ENCODE measurements at places on chromosomes 1 and 21.

- DNase-seq = no peak
These were observed 88.2 kb downstream of the RABGAP1L start for GRCh38 chr1:174247472-174247871.

- DNase-seq = peak; percentile 95
These were observed at the start of gene TRAPPC10 for GRCh38 chr21:44011579-44012473. Gene TRAPPC10, plus strand, starts transcription at chr21:44012309. Its CDS starts 185 bp downstream, at chr21:44012494.

- DNase-seq = no peak
These were observed 1.2 kb downstream of the SCMH1 start for GRCh38 chr1:41240781-41241353.

- DNase-seq = no peak
These were observed 207.8 kb downstream of the DENND1B start for GRCh38 chr1:197567442-197567841.

DNA sequence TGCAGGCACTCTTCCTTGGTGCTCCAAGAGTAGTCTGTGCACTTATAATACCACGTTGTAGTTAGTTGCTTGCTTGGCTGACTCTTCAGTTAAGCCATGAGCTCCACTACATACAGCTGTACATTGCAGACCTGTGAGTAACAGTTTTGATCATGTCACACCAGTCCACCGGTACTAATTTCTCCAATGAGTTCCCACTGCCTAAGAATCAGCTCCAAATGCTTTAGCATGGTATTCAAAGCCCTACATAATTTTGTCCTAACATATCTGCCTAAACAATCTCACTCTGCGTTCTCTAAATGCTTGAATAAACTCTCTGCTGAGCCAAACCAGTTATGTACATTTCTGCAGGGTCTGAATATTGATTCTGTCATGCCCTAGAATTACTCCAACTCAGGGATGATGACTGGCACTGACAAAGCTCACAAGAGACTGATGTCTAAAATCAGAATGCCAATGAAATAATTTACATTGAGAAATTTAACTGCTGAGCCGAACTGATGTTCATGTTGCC lies 200.7 kb downstream of the LHX8 start:
- no peak for DNase-seq

- no peak for DNase-seq
These were observed 3.3 kb downstream of the CROCC start for GRCh38 chr1:16924919-16925477.

DNA sequence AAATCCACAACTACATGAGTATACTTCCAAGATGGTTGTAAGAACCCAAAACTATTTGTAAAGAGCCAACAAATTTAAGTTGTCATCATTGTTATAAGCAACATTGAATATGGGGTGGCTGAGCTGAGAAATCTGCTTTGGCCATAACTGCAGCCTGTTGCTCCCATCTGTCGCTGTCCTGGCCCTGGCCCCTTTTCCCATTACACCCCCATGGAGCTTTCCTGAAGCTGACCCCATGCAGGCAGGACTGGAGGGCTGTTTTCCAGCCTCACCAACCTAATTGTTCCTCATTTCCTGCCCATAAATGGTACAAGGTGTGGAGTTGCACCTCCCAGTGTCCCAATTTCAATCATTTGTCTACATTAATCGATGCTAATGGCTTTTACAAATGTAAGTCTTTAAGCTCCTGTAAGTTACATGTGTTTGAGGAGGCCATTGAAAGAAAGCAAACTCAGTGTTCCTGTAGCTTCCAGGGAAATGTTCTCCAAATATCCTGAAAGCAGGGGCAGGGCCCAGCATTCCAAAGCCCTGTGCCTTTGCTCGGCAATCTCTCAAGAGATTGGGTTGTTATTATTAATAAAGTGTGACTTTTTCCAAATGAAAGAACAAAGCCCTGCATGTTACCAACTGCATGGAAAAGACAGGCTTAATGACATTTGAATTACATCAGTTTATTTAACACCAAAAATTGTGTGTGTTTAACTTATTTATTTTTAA lies 545.9 kb downstream of the PLPP3 start:
- DNase-seq = no peak

GRCh38 chr21:28464988-28465387 lies 527.7 kb downstream of the LTN1 start:
- no peak for DNase-seq

DNA sequence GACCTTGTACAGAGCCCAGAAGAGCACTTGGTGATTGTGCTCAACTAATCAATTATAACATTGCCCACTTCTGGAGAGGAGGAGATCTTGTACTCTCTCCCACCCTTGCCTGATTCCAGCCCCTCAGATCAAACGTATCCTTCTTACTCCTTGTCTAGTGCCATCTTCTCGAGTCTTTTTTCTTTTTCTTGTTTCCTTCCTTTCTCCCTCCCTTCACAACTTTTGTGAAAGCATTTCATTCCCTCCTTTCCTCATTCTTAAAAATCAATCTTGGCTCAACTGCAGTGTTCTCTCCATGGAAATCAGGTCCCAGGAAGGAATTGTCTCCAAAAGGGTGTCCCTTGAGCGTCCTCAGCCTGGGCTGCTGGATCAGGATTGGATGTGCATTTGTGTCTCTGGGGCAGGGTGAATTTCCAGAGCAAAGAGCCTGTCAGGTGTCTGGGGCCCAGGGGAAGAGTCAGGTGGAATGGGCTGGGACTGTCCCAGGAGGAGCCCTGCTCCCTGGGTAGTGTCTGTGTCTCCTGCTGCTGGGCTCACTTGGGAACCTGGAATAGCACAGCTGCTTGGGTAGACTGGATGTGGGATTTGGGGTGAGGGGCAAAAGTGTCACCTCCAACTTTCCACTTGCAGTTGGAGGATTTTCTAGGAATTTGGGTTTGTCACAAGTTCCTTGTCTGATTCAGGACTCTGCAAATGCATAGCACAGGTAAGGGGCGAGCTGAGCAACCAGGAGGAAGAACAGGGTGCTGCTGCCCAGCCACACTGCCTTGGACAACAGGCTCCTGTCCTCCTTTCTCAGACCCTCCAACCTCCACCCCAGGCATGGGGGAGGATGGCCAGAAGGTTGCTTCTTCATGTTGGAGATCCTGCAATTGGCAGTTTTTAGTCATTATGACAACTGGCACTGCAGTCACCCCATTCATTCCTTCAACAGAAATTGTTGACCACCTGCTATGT lies 3.3 kb downstream of the SOX13 start:
- no peak for DNase-seq

Data from NCI-H345 (cell line).